Esophagus mucosa (tissue), 1 donor: ENCODE measurements at places on chromosomes 16 and 17.

DNA sequence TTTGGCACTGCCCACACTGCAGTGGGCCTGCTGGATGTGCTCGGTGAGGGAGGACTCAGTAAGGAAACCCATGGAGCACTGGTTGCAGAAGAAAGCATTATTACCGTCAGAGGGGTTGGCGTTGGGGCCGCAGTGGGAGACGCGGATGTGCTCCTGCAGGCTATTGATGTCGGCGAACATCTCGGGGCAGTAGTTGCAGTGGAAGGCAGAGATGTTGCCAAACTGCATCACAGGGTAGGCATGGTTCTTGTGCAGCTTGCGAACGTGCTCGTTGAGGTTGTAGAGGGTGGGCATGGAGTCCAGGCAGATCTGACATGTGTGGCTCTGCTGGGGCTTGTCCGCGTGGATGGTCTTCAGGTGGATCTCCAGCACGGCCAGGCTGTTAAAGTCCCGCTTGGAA lies 218.4 kb downstream of the ZNF423 start:
- ATAC-seq: no peak

DNA sequence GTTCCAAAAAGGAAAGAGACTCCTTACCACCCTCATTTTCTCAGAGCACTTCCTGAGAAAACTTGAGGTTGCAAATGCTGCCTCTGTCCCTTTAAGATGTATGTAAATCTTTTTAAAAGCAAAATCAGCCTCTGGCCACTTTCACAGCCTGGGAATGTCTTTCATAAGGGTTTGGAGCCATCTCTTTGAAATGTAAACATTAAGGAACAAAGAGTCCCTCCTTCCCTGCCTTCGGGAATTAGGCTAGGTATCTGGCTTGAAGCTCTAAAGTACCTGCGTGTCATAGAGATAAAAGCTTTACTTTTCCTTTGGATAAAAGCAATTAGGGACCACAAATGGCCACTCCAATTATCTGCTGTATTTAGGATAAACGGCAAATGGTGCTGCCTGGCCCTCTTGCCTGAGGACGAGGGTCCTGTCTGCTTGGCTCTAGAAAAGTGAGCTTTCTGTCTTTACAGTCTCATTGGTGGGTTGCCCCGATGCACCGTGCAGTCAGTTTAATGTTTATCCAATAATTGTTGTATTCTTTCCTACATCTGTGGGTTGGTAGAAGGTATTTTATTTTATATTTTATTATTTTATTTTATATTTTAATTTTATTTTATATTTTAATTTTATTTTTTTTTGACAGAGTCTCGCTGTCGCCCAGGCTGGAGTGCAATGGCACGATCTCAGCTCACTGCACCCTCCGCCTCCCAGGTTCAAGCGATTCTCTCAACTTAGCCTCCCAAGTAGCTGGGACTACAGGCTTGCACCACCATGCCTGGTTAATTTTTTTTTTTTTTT lies 23.9 kb downstream of the NLRC3 start:
- ATAC-seq: no peak

- ATAC-seq: no peak
Measured at GRCh38 chr16:47204736-47205504, 61.2 kb upstream of the NETO2 start.

- peak; percentile 49 for ATAC-seq
Measured at GRCh38 chr16:66904846-66905632, 13.6 kb downstream of the CDH16 start.

- no peak for ATAC-seq
Measured at GRCh38 chr17:44906763-44907728, 7.8 kb upstream of the EFTUD2 start.

GRCh38 chr17:40371261-40371929 lies 6.9 kb upstream of the GJD3 start:
- peak; percentile 26 for ATAC-seq

- peak; percentile 91 for ATAC-seq
Measured at GRCh38 chr16:18839555-18839954, 38.2 kb upstream of the ARL6IP1 start.

- ATAC-seq: no peak
Measured at GRCh38 chr17:33073416-33073815, 81.8 kb downstream of the SPACA3 start.

- peak; percentile 37 for ATAC-seq
Measured at GRCh38 chr16:10883004-10883403, 6.0 kb downstream of the CIITA start.

- peak; percentile 80 for ATAC-seq
Measured at GRCh38 chr16:23801378-23801777, 34.4 kb upstream of the PRKCB start.

DNA sequence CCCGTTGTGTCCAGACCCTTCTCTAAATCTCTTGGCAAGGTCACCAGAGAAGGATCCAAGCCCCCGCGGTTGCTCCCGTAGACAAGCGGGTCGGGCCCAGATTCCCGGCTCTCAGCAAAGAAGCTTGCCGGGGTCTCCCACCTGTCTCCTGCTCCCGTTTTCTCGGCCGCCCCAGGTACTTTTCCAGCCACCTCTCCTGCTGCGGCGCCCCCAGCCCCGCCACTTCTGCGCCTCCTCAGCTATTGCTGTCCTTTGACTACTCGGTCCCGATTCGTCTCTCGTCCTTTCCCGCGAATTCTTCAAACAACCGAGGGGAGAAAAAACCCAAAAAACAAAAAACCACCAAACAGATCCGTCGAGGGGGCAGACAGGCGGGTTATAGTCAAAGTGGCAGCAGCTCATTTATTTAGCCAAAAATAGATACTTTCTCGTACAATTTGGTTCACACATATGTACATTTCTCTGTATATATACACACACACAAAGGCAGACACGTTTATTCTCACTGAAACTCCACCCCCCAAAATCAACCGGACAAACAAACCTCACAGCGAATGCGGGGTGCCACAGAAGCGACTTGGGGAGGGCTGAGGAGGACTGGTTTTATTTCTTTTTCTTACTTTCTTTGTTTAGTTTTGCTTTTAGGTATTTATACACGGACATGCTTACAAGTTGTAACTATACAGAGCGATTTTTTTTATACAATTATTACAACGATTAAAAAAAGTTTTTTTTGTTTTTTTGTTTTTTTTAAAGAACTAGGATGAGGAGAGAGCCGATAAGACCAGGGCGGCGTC lies 3.5 kb downstream of the IRX3 start:
- no peak for ATAC-seq

- ATAC-seq: no peak
Measured at GRCh38 chr16:57555831-57556230, 13.4 kb downstream of the ADGRG5 start.

DNA sequence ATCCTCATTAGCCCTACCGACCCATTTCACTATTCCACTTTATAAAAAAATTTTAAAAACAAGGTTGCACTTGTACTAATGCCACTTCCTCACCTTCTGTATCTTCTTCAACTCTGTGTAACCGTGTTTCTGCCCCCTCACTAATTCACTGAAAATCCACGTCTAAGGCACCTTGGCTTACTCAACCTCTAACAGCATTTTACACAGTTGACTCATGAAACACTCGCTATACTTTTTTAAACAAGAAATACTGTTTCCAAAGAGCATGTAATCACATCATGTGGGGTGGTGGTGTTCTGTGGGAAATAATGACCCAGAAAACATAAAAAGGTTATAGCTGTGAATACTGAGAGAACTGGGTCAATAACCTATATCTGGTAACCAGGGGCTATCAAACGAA lies 79.9 kb downstream of the NCOR1 start:
- ATAC-seq: no peak

DNA sequence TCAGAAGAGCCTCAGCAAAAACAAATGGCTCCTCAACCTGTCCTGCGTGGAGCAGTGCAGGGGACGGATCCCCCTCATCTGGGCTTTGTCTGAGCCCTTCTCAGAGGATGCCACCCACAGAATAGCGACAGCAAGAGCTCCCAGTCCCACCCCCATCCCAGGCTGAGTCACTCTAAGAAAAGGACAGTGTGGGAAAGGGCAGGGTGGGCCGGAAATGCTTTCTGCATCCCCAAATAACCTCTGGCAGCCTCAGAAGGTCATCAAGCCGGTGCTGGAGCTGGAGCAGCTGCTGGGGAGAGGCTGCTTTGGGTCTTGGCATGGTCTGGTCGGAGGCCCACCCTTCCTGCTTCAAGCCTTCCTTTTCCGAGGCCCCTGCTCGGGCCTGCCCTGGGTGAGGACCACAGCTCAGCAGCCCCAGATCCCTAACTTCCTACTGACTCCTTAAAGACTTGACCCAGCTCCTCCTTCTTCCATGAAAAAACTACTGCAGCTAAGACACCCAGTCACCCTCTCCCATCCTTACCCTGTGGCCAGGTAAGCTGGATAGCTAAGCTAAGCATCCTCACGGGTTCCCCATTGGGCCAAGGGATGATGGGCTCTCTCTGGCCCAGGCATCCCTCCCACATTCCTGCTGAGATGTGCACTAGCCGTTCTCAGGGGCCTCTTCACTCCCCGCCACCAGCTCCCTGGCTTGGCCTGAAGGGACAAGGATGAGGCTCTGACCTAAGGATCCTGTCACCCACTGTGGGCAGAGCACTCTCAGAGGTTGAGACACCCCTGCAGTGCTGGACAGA lies 8.7 kb downstream of the SLC12A4 start:
- ATAC-seq: peak; percentile 6

GRCh38 chr17:1423456-1424135 lies 23.6 kb upstream of the YWHAE start:
- ATAC-seq: peak; percentile 49

DNA sequence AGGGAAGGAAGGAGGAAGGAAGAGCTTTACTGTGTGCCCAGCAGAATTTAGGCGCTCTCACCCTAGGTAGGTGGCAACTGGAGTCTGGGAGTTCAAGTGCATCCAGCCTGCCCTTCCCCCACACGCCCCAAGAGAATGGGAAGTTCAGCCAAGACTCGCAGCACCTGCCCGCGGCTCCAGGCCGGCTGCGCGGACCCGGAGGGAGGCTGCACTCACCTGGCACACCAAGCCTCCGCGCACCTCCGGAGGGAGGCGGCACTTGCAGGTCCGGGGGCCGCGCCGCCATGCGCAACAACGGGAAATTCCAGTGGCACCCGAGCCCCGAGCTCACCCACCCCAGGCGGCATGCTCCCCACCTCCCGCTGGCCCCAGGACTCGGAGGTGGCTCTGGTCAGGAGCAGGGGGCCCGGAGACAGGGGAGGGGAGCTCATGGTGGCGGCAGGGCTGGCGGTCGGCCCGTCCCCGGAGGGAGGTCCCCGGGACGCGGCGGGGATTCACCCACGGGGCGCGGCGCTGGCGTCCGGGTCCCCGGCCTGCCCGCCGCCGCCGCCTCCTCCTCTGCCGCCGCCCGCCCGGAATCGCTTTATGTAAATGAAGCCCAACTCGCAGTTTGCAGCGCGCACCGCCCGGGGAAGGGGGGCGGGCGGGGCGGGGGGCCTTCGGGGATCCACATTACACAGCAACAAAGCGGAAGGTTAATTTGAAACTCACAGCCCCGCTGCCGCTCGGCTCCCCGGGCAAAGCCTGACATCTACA lies at the start of gene ZFHX3:
Gene ZFHX3 (minus strand): TSS at position 593 of the 756 bp plus-strand sequence. CDS start 87,983 bp downstream, outside the sequence.
- ATAC-seq: peak; percentile 56

DNA sequence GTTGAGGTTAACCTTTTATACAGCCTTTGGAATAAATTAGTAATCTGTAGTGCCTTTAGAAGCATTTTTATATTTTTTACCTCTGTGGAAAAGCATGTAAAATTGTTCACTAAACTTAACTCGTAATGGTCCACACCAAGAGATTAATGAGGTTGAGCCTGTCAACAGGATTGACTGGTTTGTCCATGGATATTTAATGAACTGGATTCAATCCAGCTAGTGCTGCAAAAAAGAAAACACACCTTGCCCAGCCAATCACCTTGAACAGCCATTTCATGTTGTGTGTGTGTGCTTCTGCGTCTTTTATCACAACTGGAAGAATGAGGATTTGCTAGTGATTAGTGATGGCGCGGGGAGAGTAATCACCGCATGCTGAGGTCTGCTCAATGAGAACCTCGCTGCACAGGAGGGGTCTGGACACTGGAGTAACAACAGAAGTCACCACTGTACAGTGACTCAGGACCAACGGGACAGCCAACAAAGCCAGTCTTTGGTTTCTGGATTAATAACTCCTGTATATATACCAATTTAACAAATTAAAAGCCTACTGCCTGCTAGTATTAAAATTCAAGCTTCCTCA lies 33.7 kb downstream of the LITAFD start:
- peak; percentile 63 for ATAC-seq

DNA sequence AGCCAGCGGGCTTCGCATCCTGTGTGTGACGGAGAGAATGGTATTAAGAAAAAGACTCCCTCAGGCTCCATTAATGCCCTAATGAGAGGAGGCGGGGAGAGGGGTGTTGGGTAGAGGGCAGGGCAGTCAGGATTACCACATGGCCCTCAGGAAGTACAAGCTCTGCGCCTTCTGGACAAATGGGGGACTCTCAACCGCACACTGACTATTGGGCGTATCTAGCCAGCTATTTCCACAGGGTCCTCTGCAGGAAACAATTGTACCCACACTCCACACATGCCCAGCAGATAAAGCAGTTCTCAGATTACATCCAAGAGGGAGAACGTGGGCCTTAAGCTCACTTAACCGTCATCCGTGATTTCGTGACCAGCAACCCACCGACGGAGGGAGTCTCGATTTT lies 14.7 kb downstream of the NXN start:
- ATAC-seq: peak; percentile 15

DNA sequence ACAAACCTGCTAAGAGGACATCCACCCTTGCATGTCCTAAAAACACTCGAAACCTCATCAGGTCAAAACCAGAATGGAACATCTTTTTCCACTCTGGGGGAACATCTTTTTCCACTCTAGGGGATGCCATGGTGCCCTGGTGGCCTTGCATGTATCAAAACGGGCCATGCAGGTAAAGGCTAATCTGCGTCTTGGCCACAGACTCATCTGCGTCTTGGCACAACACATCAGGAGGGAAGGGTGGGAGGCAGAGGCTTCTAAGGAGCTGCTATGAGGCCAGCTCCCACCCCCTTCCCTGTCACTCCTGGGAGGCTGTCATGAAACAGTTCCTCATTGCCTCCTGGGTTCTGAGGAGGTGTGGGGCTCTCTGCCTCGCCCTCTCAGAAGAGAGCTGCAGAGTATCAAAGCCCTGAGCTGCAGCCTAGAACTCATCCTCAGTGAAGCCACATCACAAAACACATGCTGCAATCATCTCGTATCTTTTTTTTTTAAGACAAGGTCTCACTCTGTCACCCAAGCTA lies 27.6 kb downstream of the PARN start:
- no peak for ATAC-seq

GRCh38 chr17:15112846-15113617 lies 152.1 kb downstream of the PMP22 start:
- no peak for ATAC-seq

- ATAC-seq: peak; percentile 36
Measured at GRCh38 chr16:30437511-30438046, 7.7 kb upstream of the DCTPP1 start.

DNA sequence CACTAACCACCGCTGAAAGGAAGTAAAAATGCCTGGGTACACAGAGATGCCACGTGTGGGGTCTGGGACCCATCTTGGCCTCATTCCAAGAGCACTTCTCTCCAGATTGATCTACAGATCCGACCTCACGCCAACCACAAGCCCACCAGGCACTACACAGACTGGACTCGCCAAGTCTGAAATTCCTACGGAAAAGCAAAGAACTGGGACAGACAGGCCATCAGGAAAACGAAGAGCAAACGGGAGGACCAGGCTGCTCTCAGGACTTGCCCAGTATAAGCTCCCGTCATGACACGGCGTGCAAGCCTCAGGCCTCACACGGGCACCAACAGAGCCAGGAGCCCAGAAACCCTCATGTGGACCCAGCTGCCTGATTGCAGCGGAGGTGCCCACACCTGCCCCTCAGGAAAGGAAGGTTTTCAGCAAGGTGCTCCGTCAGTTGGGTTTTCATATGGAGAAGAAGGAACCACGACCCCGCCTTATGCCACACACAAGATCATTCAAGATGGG lies 20.1 kb upstream of the C16orf95 start:
- no peak for ATAC-seq
